CD8-positive, alpha-beta T cell (primary cell): ENCODE measurements at places on chromosomes 1 and 21. TPM values are rescaled to one million over a fixed set of nuclear protein-coding genes. Genes with fewer than 3 reads are reported as not detected.
A peak's percentile ranks its signal among the peaks of the same experiment; 100 is the strongest.

- no peak for DNase-seq
These were observed 42.1 kb downstream of the CAMSAP2 start for GRCh38 chr1:200780545-200781369.

Gene RNF186
- total RNA-seq: not detected

GRCh38 chr1:73106931-73107330 is 824.6 kb upstream of the NEGR1 start:
- DNase-seq: no peak

- DNase-seq: no peak
These were observed 54.1 kb downstream of the SIK1 start for GRCh38 chr21:43372663-43373361.

Gene LCE1C
- not detected for total RNA-seq

- peak; percentile 24 for DNase-seq
These were observed 701 bp upstream of the INSRR start for GRCh38 chr1:156859523-156860112.

GRCh38 chr1:172375211-172375631 is 45.3 kb upstream of the C1orf105 start:
- DNase-seq: no peak

DNA sequence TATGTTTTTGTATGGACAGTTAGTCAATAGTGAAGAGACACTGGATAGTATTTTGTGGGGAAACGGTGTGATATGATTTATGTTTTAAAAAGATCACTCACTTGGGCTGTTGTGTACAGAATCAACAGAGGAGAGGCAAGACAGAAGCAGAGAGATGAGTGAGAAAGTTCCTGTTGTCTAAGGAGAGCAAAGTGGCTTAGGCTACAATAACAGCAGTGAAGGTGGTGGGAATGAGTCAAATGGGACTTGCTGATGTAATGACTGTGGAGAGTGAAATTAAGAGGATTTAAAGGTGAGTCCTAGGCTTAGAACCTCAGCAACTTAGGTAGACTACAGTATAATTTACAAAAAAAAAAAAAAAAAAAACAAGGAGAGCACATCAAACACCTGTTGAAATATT is 169.2 kb upstream of the HP1BP3 start:
- no peak for DNase-seq

GRCh38 chr1:14755518-14756252 is 157.2 kb downstream of the KAZN start:
- DNase-seq: no peak

Gene SLFNL1
- 0.14 TPM for total RNA-seq

DNA sequence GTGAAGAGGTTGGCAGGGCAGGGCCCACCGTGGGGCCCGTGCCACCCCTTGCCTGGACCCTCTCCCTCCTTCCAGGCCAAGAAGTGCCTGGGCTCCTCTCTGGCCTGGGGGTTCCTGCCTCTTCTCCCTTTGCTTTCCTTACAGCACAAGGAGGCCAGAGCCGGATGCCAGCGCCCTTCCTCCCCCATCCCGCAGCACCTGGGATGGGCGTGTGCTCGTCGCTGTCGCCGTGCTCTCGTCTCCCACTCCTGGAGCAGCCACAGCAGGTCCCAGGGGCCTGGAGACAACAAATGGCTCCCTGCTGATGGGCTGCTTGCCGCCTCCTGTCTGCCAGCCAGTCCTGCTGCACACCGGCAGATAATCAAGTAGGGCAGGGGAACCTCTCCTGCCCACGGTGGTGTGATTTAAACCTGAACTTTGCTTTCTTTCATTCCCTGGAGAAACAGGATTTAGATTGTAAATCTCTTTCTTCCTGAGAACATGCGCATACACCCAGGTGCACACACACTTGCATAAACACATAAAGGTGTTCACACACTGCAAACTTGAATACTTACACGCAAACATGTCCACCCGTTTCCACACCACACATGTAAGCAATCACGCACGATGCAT is 50.8 kb upstream of the POU3F1 start:
- no peak for DNase-seq
